Activated T-helper 2 cell treated with anti-CD3 and anti-CD28 coated beads, Interferon-gamma antibody, Interleukin-2, Interleukin-4, amounts not matched to agents 10 μg/mL and 5 μg/mL and 100 μg/mL, durations not matched to agents 14 hours and 24 hours and 36 hours (primary cell): ENCODE measurements at places on chromosomes 7 and 10.
A peak's percentile ranks its signal among the peaks of the same experiment; 100 is the strongest.

GRCh38 chr7:102859799-102860125, 53.0 kb upstream of the LRRC17 start:
- no peak for DNase-seq

- DNase-seq: no peak
Measured at GRCh38 chr7:153276394-153276793, 516.8 kb downstream of the ACTR3B start.

DNA sequence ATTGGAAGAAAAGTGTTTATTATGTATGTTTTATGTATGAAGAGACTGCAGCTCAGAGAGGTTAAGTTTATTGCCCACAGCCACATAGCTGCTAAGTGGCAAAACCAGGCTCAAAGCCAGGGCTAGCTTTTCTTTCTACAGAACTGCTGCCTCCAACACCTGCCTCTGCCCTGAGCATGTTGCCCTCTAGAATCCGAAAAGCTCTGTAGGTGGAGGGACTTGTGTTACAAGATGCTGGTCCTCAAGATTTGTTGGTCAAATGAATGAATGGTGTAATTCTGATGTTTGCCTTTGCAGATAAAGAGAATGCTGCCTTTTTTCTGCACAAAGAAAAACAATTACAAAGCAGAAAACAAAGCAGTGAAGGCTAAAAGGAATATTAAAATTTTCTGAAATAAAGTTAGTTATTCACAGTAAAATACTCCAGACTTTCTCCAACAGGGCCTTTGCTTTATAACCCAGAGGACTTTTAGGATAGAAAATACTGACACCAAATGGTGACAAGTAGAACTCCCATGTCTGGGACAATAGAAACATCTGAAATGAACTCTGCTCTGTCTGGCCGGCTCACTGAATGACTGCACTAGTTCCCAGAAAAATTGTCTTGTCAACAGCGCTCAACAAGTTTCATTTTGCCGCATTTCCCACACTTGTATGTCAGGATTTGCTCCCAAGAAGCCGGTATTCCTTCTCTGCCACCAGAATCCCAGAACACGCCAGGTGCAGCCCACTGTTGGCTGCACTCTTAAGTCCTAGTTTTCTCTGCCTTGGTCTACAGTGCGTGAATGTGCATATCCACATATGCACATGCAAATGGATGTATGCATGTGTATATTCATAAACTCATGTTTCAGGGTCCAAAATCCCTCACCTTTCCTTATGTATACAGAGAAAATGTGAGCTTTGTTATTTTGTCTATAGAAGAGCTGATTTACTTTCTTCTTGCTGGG, 11.0 kb upstream of the DNTT start:
- no peak for DNase-seq

DNA sequence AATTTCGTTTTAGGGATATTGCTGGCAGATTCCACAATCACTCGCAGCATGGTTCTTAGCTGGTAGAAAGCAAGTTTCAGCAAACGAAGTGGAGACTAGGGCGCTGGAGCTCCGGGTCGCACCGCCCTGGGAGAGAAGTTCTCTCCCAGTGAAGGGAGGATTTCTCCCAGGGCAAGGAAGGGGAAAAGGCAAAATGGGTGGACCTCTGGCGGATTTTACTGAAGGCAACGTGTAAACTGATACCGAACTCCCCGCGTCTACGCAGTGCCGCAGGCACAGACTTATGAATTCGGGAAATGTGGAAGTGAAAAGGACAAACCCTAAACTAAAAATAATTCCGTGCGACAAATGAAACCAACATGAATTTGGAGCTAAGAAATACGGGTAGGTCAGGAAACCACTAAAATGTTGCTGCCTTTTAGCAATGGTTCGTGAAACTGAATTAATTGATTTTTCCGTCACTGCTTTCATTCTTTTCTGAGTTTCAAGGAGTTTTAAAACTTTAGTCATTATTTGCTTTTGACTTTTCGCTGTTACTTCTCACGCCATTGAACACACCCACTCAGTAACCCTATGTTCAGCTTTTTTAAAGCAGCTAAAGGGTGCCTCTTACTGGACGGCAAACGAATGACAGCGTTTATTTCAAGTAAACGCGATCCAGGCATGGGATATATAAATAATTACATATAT, at the start of gene MYOF:
Gene MYOF, minus strand, starts transcription at position 190 of the 690 bp plus-strand sequence. Its CDS starts 140 bp downstream, at position 50.
- peak; percentile 37 for DNase-seq

DNA sequence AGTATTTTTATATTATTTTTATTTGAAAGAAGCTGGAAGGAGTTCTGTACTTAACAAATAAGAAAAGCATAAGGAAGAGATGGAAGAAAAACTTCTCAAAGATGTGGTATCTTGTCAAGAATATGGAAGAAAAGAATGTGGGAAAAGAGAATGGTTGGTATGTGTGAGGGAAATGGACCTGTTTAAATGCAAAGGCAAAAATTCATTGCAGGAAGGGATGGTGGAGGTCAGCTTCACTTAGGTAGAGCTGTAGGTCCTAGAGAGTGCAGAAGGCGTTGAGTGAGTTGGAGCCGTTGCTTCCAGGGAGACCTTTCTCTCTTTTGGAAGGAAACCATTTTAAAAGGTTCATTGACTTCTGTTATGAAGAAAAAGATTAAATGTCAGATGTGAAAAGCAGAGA, 107.3 kb downstream of the EXOC4 start:
- DNase-seq: no peak

- no peak for DNase-seq
Measured at GRCh38 chr10:49834976-49835375, 72.9 kb upstream of the OGDHL start.

DNA sequence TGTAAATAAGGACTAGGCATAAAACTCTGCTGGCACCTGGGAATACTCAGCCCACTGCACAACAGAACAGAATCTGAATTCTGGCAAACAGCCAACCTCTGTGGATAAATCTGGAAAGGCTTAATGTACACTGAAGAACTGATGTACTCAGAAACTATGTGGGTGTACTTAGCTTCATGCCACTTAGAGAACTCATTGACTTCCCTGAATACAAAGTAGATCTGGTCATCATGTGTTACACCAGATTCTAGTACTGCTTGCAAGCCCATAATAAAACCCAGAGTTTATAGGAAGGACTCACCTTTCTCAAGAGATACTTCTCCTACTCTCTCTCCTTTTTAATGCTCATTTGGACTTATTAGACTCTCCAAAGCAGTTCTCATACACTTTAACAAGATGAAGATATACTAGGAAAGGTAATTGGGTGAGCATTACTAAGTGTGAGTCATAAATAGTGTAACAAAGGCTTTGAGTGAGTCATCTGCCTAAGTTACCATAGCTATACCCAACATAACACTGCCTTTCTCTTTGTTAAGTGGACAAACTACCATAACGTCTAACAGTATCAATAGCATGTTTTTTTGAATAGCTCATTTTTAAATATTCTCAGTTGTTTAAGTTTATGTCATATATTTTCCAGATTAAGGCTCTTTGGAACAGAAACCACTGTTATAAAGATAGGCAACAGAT, 309.1 kb downstream of the MDFIC start:
- no peak for DNase-seq

- no peak for DNase-seq
Measured at GRCh38 chr7:33627741-33628140, 277.6 kb upstream of the BMPER start.

DNA sequence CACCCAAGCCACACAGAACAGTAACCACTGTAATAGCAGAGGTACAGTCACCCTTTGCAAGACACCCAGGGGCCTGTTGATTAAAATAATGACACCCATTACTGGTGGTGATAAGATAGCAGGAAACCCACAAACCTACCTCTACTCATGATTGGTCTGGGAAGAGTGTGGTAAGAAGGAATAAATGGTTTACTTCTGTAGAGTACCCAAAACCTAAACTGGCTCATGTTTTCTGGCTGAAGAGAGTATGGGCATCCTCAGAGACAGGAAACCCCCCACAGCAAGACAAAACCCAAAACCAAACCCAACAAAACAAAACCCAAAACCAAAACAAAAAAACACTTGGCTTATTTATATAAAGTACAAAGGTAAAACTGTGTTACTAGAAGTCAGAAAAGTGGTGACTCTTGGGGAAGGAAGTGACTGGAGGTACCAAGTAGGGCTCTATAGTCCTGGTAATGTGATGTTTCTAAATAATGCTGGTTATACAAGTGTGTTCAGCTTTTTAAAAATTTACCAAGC, 15.5 kb upstream of the DNAJB12 start:
- peak; percentile 22 for DNase-seq

- no peak for DNase-seq
Measured at GRCh38 chr7:44882899-44883298, 2.4 kb downstream of the PURB start.

GRCh38 chr7:143978585-143978984, 21.5 kb upstream of the OR6B1 start:
- DNase-seq: no peak

DNA sequence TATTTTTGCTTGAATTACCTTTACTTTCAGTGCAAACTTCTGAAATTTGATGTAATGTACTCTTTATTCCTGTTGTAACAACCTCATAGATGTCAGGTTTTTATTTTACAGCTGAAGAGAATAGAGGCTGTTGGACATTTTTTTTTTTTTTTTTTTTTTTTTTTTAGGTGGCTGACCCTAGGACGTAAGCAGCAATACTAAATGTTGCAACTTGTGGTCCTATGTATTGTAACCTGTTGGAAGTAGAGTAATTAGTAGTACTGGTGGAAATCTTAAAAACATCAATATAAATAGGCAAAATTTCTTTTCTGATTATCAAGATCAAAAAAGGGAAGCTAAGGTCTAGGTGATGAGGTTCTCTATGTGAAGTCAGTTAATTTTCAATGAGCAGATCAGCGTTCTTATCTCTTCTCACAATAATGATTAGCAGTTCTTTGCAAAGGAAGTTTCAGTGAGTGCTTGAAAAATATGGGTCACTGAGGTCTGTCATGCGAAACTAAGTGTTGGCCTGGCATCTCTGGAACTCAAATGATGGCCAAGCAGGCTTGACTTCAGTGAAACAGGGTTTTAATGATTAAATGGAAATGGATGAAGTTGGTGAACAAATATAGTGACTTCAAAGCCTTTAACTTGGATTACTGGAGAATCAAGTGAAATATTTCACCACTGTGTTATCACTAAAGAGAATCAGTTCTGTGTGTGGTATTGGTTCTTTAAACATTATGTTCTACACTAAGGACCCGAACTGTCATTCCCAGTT, 42.7 kb downstream of the BICC1 start:
- DNase-seq: no peak

DNA sequence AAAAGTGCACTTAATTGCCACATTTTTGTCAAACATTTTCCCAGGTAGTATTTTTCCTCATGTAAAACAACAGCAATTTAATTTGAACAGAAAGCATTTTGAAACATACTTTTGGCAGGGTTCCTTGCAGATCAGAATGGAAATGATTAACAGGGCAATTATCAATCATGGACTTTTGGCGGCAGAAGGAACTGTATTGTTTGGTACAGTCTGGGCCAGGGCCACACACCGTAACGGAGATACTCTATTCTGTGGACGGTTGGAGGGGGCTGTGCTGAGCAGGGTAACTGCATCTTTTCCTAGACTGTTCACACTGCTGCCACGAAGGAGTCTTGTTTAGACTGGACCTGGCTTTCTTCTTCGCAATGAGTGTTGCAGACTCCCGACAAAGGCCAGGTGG, 62.3 kb downstream of the EGFR start:
- no peak for DNase-seq

DNA sequence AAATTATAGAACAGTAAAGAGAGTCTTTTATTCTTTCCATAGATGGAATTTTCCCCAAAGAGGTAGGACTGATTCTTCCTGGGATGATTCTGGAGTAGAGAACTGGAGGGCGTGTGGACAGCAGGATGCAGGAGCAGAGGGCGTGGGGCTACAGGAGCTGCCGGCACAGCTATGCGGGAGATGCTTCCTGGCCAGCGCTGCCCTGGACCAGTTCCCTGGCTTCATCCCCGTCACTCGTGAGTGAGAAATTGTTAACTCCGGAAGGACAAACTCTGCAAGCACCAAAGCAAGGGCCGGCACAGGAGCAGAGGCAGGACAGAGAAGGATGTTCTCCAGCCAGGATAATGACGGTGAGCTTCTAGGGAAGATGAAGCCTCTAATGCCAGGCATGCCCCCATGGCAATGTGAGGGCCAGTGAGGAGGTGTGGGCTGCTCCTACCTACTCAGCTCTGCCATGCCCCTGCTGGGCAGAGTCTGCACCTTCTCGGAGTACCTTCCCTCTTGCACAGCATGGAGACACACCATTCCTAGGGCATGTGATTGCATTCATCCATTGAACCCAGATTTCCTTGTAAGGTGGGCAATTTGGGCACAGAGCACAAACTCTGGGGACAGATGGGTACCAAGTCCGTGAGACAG, 760.9 kb upstream of the IGFBP3 start:
- no peak for DNase-seq

DNA sequence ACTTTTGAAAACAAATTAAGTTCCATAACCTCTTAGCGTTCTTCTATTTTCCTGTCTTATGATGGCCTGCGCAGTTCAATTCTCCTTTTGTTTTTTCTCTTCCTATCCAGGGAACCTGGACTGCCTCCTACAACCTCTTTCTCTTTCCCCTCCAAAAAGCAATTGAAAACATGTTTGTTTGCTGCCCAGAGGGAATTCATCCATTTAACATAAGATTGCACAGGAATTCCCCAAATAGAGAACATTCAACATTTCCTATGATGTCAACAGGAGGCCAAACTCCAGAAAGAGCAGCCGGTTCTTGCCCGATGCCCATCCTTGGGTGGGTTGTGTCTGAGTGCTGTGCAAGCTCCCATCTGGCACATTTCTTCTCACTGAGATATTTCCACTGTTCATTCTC, 94.2 kb upstream of the NRP1 start:
- no peak for DNase-seq

GRCh38 chr7:24464861-24465260, 108.4 kb upstream of the PALS2 start:
- no peak for DNase-seq

DNA sequence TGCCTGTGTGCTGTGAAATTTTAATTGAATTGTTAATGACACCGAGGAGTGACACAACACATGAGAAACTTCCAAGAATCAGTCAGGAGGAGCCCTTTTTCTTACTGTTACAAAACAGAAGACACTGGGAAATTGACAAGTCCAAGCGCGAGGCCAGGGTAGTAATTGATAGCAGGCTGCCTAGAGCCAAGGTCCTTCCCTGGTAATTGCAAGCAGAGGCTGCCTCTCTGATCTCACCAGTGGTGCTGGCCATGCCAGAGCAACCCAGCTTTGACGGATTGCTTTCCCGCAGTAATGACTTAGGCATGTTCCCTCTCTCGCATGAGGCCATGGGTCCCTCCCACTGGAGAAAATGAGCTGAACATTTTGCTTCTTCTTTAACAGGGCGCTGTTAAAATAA, 111.5 kb downstream of the LRMDA start:
- DNase-seq: no peak

GRCh38 chr7:4725014-4725849, 43.1 kb downstream of the FOXK1 start:
- peak; percentile 60 for DNase-seq

DNA sequence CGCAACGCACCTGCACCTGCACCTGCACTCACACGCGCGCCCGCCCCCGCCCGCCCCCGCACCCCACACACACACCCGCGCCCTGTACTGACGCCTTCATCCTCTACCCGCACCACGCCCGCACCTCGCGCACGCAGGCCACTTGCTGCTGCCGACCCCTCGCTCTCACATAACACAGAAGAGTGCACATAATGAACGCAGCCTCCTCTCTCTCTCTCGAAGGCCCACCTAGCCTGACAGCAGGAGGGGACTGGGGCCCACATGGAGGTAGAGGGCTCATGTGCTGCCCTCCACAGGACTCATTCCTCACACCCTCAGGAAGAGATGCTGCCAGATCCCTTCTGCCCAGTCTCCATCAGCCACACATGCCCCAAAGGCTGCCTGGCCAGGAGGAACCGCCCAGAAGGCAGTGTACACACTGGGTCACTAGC, 432 bp upstream of the CAMK2B start:
- no peak for DNase-seq

- DNase-seq: no peak
Measured at GRCh38 chr7:71470830-71471229, 338.9 kb downstream of the GALNT17 start.
